ENCODE measurements at places on chromosomes 6 and 20.

DNA sequence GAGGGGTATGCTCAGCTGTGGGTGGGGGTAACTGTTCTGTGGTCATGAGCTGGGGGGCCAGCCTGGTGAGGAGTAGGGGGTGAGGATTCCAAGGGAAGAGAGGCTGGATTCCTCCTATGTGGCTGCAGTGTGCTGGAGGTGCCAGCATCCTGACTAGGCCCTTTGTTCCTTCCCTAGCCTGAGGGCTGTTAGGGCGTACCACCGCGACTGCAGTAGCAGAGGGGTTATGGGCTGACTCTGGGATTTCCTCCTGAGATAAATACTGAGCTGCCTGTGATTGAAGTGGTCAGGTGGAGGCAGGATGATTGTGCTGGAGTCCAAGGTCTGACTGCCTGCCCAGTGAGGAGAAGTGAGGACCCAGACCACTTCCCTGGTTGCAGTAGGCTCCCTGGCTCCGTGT, 205.3 kb downstream of the ADGRG6 start:
- DNase-seq = no peak

DNA sequence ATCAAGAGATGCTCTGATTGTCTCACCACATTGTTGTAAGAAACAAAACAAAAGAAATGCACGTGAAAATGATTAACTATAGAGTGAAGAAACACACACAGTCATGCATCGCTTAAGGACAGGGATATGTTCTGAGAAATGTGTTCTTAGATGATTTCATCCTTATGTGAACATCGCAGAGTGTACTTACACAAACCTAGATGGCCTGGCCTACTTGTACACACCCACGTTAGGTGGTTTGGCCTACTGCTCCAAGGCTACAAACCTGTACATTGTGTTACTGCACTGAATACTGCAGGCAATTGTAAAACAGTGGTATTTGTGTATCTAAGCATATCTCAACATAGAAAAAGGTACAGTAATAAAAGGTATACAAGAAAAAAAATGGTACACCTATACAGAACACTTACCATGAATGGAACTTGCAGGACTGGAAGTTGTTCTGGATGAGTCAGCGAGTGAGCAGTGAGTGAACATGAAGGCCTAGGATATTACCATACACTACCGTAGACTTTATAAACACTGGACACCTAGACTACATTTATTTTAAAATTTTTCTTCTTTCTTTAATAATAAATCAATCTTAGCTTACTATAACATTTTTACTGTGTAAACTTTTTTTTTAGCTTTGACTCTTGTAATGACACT, 48.6 kb downstream of the FKBP5 start:
- DNase-seq = no peak

GRCh38 chr6:63817492-63818050, 182.0 kb downstream of the PHF3 start:
- DNase-seq = no peak

DNA sequence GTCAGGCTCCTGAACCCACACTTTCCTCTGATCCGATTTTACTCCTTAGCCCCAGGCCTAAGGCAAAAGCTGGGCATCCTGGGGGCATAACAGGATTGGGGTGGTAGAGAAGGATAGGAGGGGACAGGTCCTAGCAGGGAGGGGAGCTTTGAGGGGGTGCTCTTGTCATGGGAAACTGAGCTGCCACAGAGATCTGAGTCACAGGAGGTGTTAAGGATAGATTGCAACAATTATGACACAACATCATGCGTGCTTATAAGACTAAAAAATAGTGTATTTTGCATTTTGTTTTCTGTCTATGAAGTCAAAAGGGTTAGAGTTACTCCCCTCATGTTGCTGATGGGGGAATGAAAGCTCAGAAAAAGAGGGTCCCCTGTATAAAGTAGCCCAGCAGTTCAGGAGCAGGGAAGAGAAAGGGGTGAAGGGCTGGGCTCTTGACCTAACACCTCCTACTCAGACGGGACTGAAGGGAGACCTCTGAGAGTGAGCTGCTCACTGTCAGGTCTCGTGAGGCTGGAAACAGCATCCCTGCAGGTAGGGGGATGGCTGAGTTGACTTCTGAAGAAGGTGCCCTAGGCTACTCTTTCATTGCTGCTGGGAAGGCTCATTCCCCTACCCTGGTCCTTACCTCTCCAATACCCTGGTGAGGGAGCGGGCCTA, 2.0 kb downstream of the GLP1R start:
- DNase-seq = no peak

DNA sequence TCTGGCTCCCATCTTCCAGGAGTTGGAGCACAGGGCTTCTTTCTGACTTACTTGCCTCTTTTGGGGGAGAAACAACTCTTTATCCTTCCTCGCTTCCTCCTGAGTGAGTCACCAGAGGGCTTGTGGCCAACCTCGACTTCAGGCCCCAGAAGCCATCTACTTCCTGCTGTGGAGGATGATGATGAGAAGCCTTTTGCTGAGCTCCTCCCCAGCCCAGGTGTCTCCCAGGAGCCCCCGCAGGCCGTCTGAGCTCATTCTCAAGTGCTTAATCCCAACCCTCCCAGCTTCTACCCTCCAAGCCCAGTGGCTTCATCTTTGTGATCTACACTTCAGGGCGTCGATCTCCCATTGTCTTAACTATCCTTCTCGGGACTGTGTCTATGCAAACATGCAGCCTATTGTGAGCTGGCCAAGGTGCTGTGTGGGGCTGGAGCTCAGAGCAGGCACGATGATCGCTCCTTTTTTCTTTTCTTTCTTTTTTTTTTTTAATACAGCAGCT, 27.9 kb downstream of the SDCBP2 start:
- DNase-seq = peak; percentile 38

DNA sequence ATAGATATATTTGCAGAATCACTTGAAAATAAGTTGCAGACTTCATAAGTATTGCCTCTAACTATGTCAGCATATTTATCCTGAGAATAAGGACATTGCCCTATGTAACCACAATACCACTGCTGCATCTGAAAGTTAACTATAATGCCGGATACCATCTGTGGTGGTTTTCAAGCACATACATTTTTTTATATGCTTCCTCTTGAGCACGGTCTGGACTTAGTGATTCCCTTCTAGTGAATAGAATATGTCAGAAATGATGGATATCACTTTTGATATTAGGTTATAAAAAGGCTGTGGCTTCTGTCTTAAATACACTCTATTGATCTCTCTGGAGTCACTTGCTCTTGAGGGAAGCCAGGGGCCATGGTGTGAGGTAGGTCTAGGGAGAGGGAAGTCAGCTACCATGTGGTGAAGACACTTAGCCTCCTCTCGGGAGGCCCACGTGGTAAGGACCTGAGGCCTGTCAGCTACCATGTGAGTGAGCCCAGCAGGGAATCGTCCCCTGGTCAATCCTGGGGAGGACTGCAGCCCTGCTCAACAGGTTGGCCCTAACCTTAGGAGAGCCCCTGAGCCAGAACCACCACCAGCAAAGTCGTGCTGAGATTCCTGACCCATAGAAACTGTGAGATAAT, 57.5 kb downstream of the CCDC170 start:
- DNase-seq = no peak

DNA sequence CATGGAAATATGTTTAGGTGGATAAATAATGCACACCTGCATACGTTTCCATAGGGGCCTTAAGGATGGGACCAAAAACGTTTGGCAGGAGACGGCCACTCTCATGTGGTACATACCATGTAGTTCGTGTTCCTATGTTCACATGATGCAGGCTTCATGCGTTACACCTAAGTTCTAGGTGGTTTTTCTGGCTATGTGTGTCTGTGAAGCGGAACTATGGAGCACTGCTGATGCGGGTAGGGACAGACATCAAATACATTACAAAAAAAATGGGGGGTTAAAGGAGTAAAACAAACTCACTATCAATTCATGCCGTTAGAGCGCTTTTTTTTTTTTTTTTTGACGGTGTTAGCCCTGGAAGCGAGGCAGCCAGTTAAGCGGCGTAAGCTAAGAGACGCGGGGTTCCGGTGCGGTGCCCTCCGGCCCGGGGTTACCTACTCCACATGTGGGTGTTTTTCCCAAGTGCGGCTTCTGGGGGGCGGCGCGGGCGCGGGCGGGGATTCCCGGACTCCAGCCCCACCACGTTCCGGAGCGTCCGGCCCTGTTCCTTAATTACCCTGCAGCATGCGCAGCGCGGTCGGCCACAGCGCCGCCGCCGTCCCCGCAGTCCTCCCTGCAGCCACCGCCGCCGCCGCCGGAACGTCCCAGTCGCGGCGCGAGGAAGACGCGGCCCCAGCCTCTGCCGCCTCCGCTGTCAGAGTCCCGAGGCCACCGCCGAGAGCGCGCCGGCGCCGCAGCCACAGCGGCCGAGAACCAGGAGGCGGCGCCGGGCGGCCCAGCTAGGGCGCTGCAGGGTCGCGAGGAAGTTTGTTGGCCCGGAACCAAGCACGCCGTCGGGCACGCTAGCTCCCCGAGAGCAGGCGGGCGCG, 648 bp downstream of the COL19A1 start:
- DNase-seq = peak; percentile 55

DNA sequence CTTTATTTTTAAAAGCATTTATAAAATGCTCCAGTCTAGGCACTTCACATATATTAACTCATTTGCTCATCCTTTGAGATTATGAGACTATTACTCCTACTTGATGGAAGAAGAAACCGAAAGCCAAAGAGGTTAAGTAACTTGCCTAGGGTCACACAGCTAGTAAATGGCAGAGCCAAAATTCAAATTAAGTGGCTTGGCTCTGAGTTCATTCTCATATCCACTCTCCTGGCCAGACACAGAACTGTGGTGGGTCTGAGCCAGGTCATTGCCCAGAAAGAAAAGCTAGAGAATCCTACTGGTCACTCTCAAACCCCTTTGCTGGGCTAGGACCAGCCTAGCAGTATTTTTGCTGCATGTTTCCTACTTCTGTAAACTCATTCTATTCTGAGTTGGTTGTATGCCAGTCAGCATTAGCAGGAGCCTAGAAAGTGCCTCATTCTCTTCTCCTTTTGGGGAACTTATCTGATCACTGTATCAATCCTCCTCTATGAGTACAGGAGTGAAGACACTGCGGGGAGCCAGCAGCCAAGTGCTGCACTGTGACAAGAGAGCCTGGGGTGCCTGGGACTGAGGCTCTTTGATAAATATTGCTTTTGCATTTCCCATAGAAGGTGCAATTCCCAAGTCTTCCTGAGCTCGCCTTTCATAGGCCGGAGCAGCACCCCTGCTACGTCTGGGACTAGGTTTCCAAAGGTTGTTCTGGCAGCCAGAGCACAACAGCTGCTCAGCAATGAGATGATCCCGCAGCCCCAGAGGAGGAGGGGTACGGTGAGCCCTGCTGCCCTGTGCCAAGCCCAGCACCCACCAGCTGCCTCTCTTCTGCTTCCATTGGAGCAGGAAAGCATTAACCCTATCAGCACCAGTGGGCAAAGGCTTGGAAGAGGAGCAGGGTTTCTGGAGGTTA, 728.3 kb downstream of the MAFB start:
- no peak for DNase-seq

GRCh38 chr20:59042151-59042795, at the start of gene PRELID3B:
TSS of gene PRELID3B (minus strand) at chr20:59042786. CDS start at chr20:59042730, 56 bp downstream.
- no peak for DNase-seq

DNA sequence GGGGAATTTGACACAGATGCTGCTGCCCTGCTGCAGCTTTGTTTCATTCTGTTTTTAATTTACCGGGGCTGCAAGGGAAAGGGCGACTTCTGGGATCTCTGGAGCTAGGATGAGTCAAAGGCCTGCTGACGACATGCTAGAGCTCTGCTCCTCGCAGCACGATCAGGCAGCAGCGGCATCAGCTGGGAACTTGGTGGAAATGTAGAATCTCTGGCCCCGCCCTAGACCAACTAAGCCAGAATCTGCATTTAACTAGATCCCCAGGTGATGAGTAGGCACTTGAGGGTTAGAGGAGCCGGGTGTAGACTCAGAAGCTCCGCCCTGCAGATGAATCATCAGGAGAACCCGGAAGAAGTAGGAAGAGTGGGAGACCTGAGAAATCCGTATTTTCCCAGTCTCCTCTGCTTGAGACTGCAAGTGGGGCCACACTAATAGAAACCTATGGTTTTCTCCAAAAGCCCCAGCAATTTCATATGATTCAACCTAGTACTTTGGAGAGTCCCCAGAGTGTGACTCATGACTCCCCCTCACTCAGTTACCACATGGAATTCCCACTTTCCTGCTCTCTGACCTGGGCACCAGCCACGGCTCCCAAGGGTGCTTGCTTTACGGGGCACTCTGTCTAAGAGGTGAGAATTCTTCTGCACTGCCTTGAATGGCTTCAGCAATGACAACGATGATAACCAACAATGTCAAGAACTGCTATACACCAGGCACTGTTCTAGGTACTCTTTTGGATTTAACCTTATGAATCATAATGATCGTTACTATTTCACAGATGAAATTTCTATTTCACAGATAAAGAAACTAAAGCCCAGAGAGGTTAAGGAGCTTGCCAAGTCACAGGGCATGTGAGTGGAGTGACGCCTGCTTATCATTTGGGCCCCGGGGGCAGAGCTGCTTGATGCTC, 18.1 kb downstream of the TUBB2B start:
- no peak for DNase-seq

DNA sequence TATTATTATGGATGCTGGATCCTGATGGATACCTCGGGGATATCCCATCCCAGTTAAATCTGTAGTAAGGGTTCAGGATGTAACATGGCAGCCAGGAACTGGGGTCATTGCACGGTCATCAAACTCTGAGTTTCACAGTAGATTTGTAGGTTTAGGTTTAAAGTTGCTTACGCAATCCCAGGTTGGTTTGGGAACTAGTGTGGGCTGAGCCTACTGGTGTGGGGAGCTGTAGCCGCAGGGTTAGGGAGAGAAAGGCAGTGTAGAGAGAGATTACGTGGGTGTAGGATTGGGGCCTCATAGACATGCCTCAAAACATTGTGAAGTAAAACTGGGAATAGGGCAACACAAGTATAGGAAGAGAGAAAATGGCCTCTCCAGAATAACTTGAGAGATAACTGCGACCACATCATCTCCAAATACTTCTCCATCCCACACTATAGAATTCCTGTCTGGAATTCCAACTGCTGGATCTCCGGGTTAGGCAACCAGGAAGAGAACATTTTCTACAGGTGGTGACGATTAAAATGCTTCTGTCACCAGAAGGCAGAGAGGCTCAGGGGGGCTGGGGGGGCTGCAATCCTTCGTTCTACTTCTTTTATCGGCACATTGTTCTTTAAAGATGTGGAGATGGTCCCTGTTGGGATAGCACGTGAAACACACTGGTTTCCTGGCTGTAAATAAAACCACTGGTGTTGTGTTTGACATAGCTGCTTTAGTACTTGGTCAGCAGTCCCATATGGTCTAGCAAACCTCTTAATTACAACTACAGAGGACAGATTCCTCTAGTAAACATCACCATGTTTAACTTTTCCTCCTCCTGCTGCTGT, 44.9 kb upstream of the TMEM170B start:
- no peak for DNase-seq
